CD4-positive, alpha-beta T cell treated with Interleukin-4 for 1 hour (primary cell): ENCODE measurements at places on chromosomes 7 and 10.

DNA sequence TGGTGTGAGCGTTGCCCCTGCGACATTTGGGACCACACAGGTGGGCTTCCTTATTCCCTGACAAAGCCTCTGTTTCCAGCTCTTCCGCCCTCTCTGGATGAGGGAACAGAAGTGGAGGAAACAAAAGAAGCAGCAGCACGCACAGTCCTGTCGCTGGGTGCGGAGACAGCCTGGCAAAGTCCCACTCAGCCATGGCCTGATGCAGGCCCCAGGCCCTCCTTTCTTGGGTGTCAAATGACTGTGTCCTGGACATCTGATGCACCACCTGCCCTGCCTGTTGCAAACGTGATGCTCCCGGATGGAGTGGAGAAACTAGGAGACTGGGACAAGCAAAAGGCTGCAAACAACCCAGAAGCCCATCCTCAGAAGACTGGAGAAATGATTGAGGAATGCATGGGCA is 20.7 kb downstream of the ZMIZ2 start:
- no peak for DNase-seq

- no peak for DNase-seq
Observed at GRCh38 chr10:124221356-124222317, 128.2 kb upstream of the CHST15 start.

DNA sequence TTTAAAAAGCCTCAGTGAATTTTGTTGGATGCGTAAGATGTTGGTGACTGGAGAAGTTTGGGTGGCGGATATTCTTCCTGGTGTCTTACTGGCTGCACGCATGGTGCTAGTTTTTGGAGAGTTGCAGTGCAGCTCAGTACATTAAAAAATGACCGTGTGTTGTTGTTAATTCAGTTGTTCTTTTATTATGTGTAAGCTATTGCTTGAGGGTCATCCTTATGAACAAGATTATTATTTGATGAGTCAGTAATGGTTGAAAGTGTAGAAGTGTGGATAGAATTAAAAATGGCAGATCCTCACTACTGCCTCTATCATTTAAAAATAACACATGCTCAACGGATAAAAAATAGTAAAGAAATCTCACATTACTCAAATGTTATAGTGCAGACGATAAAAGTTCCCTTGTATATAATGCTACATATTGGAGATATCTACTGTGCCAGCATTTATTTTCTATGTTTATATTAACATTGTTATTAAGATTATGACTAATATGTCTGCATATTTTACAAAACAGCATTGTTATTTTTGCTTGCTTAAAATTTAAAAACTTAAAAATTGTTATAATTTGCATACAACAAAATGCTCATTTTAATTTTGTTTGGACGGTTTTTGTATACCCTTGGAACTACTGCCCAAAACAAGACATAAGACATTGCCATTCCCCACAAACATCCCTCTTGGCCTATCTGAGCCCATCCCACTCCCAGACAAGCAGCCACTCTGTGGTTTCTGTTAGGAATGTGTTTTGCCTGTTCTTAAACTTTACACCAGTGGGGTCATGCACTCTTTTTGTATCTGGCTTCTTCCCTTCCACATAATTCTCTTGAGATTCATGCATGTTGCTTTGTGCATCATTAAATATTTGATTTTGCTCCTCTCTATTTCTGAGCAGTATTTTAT is 142.0 kb downstream of the DOCK1 start:
- DNase-seq = no peak

DNA sequence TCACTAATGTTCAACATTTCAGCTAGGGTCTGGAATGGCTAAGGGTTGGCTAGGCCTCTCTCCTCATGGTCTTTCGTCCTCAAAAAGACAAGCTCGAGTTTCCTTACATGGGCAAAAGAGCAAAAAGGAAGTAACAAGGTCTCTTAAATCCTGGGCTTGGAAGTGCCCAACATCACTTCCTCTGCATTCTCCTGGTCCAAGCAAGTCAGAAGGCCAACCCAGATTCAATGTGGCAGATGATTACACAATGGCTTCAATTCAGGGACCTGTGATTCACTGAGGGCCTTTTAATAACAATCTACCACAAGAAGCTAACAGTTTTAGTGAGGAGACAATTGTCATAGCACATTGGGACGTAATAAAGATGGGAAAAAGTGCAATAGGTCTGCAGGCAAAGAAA is 4.4 kb upstream of the NUP205 start:
- no peak for DNase-seq

DNA sequence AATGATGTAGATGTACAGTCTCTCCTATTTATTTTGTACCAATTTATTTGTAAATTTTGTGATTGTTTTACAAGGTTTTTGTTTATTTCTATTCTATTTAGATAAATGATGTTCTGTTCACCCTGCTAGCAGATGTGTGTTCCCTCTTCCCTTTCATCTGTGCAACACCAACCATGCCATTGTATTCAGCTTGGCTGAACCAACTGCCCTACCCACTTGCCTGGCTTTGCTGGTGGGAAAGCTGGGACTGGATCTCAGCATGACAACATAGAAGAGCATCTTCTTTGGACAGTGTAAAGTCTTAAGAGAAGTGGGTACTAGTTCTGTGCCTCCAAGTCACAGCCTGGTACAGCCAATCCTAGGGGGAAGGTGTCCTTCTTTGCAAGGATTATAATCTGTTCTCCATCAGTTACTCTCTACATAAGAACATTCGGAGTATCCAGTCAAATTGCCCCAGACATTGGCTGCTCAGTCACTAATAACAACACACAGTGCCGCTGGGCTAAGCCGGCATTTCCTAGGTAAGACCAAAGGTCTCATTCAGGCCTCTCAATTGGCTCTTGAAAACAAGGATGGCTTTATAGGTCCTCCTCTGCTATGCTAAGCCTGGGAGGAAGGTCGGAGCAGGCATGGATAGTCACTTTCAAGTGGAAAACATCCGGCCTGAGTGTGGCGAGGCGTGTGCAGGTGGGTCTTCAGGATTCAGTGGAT is 109.7 kb downstream of the NT5C2 start:
- DNase-seq = no peak

GRCh38 chr10:89283936-89284475 is 17.8 kb upstream of the IFIT2 start:
- DNase-seq = no peak
